A549 treated with Hydrocortisone at 1 μM for 4 hours (cell line): ENCODE measurements at places on chromosomes 7 and 10. TPM values are rescaled to one million over a fixed set of nuclear protein-coding genes. Genes with fewer than 3 reads are reported as not detected.

The AKR1B15 gene
- 18.2 to 39.9 TPM (median 33.7 TPM) in 5 replicates for total RNA-seq

The PPP1R17 gene
- not detected in 5 replicates for total RNA-seq

The OPN4 gene
- total RNA-seq = not detected in 5 replicates

The SPRN gene
- 0.22 to 0.54 TPM (median 0.30 TPM) in 5 replicates for total RNA-seq

The SYPL1 gene
- total RNA-seq = 77.1 to 109 TPM (median 85.4 TPM) in 5 replicates

The PLXNA4 gene
- 0.41 to 1.3 TPM (median 0.77 TPM) in 5 replicates for total RNA-seq

The USP6NL gene
- total RNA-seq = 9.7 to 13.6 TPM (median 11.9 TPM) in 5 replicates

The GOLGA7B gene
- 3.3 to 3.8 TPM (median 3.5 TPM) in 5 replicates for total RNA-seq

The ARHGAP22 gene
- total RNA-seq = 3.5 to 4.0 TPM (median 3.7 TPM) in 5 replicates

The CRHR2 gene
- 0.02 to 0.06 TPM (median 0.05 TPM) in 3 of 5 replicates, not detected in the others for total RNA-seq

The IDI1 gene
- total RNA-seq = 32.1 to 39.7 TPM (median 35.1 TPM) in 5 replicates

The CALY gene
- total RNA-seq = 0.45 to 0.71 TPM (median 0.59 TPM) in 5 replicates

The DENND2A gene
- total RNA-seq = 0.39 to 0.98 TPM (median 0.76 TPM) in 5 replicates

The DGKB gene
- not detected in 5 replicates for total RNA-seq

The PTPRN2 gene
- total RNA-seq = 0.77 to 1.1 TPM (median 0.97 TPM) in 5 replicates

The SPOCK2 gene
- 0.29 to 0.53 TPM (median 0.37 TPM) in 5 replicates for total RNA-seq

The GIMAP8 gene
- total RNA-seq = not detected in 5 replicates

The CYP3A5 gene
- 1.5 to 2.2 TPM (median 1.8 TPM) in 5 replicates for total RNA-seq

The CELF2 gene
- 0.07 to 0.12 TPM in 2 of 5 replicates, not detected in the others for total RNA-seq

The OR6V1 gene
- not detected in 5 replicates for total RNA-seq

The KNDC1 gene
- 0.91 to 2.6 TPM (median 1.4 TPM) in 5 replicates for total RNA-seq

The LIPK gene
- not detected in 5 replicates for total RNA-seq

The CCL26 gene
- total RNA-seq = 7.7 to 10.6 TPM (median 8.1 TPM) in 5 replicates

The INPP5F gene
- 8.3 to 11.4 TPM (median 10.5 TPM) in 5 replicates for total RNA-seq

The SYNPO2L gene
- total RNA-seq = 0.03 to 0.30 TPM (median 0.08 TPM) in 3 of 5 replicates, not detected in the others

The NKX2-3 gene
- 0.05 TPM in 1 of 5 replicates, not detected in the others for total RNA-seq

The DKK1 gene
- 445 to 509 TPM (median 469 TPM) in 5 replicates for total RNA-seq

The RBP3 gene
- not detected in 5 replicates for total RNA-seq

The METTL27 gene
- total RNA-seq = 8.2 to 12.9 TPM (median 9.9 TPM) in 5 replicates

The OR13A1 gene
- 0.05 TPM in 1 of 5 replicates, not detected in the others for total RNA-seq

The DEPP1 gene
- total RNA-seq = 1.5 to 3.2 TPM (median 2.0 TPM) in 5 replicates
